Panc1 (cell line): ENCODE measurements at places on chromosomes 1 and 21. TPM values are rescaled to one million over a fixed set of nuclear protein-coding genes. Genes with fewer than 3 reads are reported as not detected.

APOBEC4 gene
- total RNA-seq = not detected

BSDC1 gene
- 64.9 TPM for total RNA-seq

UBL4B gene
- not detected for total RNA-seq

DNA sequence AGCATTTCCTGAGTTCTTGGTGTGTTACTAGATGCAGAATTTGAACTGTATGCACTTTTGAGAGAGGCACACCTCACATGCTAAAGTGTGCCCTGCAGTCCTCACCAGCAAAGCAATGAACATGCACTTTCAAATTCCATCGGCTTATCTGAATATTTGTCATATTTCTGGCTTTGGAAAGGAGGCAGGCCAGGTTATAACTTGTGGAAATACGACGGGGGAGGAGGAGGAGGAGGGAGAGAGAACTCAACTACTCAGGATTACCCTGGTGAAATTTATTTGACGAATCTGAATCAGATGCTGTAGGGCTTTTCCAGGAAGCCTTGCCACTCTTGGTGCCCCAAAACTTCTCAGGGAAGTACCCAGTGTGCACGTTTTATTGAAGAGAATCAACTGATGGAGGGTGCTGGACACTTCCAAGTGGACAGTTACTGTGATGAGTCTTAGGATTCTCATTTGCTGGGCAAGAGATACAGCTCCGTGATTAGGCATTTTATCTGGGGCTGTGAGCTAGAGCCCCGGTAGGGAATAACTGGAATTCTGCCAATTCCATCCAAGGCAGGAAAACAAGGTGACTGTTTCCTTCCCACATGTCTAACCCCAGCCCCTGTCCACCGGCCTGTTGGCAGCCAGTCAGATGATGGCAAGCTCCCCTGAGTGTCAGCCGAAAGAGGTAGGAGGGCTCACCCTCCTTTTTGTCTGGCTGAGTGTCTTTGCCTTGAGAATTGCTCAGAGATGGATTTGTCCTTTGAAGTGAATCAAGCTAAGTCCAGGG is 3.8 kb downstream of the PDPN start:
- H3K27ac ChIP-seq = no peak overlapping the region
- H3K27me3 ChIP-seq = peaks cover 2% of the 10 kb centered on the region
- no peak overlapping the region for H3K4me3 ChIP-seq
- H3K36me3 ChIP-seq = no peaks in the 10 kb centered on the region
- H3K4me1 ChIP-seq = no peaks in the 10 kb centered on the region

HTR6 gene
- 0.10 TPM for total RNA-seq

- no peak overlapping the region for H3K4me3 ChIP-seq
- DNase-seq = no peak
- H3K36me3 ChIP-seq = no peaks in the 10 kb centered on the region
- no peak overlapping the region for H3K27ac ChIP-seq
- H3K4me1 ChIP-seq = no peaks in the 10 kb centered on the region
These were observed 9.8 kb downstream of the MTARC1 start for GRCh38 chr1:220796530-220796929.
